Right renal pelvis (tissue), 4 donors: ENCODE measurements at places on chromosomes 3 and 15.

- DNase-seq, result no peak
These were observed 29.6 kb downstream of the RPL22L1 start for GRCh38 chr3:170840291-170840859.

GRCh38 chr3:142963516-142964448 lies at the start of gene PAQR9:
TSS of gene PAQR9 (minus strand) at chr3:142963674. CDS start at chr3:142963336, 338 bp downstream.
- DNase-seq, result peak; percentile 53

DNA sequence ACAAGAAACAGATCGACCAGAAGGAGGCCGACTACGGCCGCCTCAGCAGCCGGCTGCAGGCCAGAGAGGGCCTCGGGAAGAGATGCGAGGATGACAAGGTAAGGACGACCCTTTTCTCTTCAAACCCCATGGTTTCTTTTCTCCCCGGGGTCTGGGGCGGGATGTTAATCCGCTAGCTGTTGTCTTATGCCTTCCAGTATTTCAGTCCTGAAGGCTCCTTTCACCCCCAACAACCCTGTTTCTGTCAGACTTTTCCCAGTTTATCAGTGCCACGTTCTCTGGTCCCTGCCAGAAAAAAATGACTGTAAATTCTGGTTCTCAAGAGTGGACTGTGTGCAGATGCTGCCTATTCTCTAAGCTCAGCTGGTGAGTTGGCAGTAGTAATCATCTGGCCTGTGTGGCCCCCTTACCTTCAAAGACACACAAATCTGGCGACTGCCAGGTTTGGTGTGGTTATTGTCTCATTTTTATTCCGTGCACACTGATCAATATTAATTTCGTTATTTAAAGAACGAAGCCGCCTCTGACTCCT lies 806 bp downstream of the GOLM2 start:
- DNase-seq, result no peak

DNA sequence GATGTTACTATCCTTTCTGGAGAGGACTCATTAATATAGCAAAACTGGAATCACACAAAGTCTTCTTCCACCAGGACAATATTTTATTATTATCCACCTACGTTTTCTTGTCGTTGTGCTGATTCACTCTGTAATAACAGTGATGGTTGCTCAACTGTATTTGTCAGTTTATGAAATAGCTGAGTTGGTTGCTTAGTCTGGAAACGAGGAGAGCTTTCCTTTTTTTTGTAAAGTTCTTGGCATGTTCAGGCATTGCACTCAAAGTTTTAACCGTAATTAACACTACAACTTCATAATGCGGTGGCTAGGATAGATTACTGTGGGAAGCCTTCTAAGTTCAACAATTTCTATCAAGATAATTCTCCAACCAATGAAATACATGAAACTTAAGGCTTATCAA lies 131.2 kb downstream of the RAP2B start:
- DNase-seq, result no peak

DNA sequence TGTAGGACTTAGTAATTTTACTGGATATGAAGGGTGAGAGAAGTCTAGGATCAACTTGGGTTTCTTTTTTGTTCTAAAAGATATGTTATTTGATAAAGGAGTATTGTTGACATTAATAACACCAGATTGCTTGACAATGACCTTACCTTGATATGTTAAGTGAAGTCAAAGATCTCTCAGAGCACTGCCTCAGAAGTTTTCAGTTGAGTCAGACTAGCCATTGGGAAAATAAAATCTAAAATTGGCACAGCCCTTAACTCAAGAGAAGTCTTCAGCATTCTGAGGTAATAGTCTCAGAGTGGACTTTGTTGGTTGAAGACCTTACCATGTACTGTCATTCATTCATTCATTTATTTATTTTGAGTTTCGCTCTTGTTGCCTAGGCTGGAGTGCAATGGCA lies 22.4 kb upstream of the ZNF609 start:
- DNase-seq, result no peak

DNA sequence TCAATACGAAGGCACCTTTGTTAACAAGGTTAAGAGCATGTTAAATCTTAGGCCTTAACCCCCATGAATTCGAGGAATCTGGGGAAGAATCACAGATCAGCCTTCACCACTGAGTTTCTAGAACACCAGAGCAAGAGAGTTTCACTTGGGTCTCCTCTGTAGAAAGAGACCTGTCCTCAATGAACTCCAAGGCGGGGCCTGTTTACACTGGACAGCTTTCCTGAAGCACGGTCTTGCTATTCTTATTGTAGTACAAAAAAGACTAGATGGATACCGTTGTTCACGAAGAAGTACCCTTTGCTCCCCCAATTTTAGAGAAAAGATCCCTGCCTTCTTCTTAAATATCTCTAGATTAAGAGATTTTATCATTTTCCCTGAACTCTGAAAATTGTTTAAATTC lies 64.9 kb downstream of the USF3 start:
- no peak for DNase-seq

- no peak for DNase-seq
These were observed 1.1 kb downstream of the IGDCC3 start for GRCh38 chr15:65376767-65377104.
